ENCODE measurements at places on chromosomes 1 and 21.

GRCh38 chr1:26044971-26045721, 772 bp downstream of the SLC30A2 start:
- peak; percentile 10 for DNase-seq

DNA sequence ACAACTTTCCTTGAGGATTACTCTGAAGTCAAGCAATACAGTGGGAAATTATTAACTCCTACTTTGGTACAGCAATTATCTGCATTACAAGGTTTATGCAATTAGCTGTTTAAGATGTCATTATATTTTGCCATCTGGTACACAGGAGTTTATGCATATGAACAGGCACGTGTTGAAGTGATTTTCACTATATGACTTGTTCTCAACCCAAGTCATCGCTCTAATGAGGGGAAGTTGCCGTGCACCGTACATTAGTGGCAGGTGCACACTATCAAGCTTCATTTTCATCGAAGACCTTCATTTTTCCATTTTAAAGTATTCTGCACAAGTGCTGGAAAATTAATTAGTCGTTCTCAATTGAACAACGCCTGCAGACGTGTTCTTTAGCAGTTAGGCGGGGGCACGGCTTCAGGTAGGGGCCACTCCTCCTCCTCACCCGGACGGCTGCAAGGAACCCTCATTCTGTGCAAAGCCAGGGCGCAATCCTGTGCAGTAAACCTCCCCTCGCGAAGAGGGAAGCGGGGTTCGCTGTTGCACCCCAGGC, 39.8 kb upstream of the NFIA start:
- DNase-seq, result peak; percentile 47

DNA sequence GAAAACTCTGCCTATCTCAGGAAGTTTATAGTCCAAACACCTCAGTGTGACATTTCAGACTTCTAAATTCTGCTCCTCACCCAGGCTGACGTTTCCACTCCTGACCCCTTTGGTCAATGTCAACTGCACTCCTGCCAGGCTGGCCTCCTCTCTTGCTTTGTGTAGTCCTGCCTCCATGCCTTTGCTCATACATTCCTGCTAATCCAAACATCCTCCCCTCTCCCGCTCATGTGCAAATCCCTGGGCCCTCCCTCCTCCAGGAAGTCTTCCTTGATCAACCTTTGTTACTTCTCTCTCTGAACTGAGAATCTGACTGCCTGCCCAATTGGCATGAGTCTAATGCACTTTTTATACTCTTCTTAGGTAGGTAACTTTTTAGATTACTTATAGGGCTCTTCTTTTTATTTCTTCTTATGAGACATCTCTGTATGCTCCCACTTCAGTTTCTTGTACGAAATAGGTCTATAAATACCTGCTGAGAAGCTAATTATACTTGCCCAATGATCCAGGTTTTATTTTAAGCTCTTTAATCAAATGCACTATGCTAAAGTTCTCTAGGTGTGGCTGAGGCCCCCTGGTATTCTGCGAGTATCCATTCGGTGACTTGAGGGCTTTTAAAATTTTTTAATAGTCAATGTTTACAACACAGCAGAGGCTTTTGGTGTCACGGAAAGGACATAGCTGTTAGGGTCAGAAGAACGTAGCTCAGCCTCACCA, 128.1 kb downstream of the PLXNA2 start:
- no peak for DNase-seq

- DNase-seq, result no peak
These were observed 38.8 kb downstream of the NGF start for GRCh38 chr1:115299266-115299665.

DNA sequence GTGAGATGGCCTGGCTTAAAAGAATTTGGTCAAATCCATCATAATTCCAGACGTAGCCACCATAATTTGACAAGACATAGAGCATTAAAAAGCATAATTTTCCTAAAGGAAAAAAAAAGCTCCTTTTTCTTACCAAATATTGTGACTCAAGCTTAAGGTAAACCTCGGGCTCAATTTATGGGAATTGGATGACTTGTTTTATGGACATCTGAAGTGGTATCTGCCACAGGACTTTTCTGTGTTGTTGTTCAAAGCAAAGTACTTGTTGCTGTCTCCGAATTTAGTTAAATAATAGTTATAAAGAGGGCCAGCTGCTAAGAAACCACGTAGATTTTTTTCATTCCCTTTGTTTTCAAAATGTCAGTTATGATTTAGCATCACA, 1.1 kb downstream of the MPZL1 start:
- DNase-seq, result no peak

- no peak for DNase-seq
These were observed 8.6 kb upstream of the IL20 start for GRCh38 chr1:206856674-206857464.

DNA sequence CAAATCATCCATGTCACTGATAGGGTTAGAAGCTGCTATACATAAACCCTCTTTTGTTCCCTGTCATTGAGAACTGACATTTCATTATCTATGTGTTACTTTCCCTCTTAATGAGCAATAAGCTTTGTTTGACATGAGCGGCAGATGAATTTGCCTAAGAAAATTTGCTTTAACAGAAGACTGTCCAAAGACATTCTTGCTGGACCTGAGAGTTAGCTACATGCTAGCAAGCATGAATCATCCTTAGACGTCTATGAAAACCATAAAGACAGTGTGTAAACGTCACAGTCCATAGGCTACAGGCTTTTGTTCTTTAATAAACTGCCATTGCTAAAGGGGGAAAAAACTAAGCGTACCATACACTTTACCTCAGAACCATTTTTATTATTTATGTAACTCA, 73.1 kb downstream of the TNFSF4 start:
- no peak for DNase-seq

- DNase-seq, result no peak
These were observed 32.3 kb downstream of the PTPRC start for GRCh38 chr1:198671136-198671535.

DNA sequence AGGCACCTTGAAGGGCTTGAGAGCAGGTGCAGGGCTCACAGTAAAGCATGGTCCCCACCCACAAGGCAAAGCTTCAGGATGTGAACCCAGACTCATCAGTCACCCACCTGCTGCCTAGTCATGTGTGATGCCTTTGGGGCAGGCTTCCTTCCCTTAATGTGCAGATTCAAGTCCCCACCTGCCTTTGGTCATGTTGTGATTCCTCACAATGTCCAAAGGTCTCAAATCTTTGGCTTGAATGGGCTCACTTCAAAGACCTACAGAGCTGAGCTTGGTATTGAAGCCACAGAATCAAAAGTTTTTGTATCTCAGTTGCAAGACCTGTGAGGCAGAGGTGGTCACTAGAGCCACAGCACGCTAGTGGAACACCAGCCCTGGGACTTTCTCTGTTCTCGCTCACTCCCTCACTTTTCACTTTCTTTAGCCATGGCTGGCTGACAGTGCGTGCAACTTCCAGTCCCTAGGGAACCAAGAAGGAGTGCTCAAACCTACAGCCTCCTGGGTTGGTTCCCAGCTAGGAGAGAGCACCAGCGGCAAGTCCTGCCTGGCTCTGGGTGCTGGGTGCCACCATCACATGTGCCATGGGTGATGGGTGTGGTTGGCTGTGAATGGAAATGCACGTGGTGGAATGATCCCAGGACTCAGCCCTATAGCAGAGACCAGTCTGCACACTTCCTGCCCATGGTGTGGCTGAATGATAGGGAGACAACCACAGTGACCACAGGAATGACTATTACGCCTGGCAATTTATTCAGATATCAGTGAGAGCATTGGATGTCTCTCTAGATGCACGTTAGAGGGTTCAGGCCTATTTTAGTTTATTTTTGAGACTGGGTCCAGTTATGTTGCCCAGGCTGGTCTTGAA, 26.4 kb upstream of the CLIC6 start:
- DNase-seq, result no peak

- no peak for DNase-seq
These were observed 157.2 kb upstream of the KAZN start for GRCh38 chr1:14441302-14441741.

- DNase-seq, result no peak
These were observed 16.0 kb upstream of the S100A10 start for GRCh38 chr1:152009691-152010090.

GRCh38 chr1:51715369-51715768, 98.5 kb downstream of the OSBPL9 start:
- DNase-seq, result no peak

DNA sequence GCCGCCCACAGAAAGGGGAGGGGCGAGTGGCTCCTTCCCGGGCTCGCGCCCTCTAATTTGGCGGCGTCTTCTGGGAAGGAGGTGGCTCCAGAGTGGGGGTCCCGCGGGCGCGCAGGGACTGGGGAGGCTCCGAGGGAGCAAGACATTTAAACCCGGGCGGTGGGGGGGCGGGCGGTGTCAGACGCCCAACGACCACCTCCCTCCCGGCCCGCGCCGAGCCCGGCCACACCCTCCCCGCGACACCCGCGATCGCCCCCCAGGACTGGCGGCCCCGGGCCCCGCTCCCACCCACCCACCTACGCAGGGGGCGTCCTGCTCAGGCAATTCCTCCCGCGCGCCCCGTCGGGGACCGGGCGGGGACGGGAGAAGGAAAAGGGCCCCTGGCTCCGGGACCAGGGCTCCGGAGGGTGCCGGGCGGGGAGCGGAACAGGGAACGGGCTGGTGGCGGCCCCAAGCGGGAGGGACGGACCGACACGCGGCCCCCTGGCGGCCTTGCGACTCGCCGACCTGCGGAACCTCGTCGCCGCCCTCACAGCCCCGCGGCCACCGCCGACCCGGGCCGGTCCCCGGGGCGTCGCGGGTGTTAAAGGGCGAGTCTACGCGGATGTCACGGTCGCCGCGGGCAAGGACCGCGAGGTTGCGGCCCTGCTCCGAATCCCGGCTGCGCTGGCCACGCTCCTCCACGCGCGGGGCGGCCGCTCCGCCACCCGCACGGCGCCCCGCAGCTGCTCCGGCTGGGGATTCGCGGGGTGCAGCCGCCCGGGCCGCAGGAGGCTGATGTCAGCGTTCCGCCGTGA, 94.0 kb upstream of the FMN2 start:
- no peak for DNase-seq

DNA sequence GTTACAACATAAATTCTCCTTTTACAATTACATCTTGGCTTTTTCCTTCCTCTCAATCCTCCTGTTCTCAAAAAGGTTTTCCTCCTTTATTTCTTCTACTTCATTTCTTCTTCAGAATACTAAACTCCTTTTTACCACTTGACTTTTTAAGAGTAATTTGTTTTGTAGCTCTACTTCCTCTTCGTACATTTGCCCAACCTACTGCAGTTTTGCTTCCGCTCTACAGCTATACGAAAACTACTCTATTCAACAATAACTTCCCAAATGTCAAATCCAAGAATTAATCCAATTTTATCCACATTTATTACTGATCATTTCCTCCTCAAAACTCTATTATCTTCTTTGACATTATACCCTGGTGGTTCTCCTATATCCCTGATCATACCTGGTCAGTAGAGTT, 3.4 kb downstream of the GDAP2 start:
- DNase-seq, result no peak

DNA sequence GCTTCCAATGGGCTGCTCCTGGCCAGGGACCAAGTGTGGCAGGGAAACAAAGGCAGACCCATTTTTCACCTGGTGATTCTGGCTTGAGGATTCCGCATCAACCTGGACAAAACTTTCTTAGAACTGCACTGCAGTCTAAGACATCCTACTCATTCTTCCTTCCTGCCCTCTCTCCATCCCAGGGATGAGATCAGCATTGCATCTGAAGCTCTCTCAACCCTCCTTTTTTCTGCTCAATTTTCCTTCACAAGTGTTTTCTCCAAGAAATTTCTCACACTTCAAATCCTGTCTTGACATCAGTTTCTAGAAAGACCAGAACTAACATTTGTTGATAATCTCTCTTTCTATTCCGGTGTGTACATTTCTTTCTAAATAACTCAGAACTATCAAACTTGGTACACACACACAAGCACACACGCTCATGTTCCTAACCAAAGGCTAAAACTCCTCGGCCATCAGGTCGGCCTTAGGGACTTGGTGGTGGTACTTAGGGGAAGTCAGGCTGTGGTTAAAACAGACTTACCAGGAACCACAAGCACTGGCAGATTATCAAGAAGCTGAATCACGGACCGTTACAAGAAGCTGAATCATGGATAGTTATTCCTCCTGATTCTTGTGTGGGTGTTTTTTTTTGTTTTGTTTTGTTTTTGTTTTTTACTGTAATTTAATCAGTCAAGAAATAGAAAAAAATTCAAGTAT, 21.0 kb upstream of the CXADR start:
- DNase-seq, result no peak

DNA sequence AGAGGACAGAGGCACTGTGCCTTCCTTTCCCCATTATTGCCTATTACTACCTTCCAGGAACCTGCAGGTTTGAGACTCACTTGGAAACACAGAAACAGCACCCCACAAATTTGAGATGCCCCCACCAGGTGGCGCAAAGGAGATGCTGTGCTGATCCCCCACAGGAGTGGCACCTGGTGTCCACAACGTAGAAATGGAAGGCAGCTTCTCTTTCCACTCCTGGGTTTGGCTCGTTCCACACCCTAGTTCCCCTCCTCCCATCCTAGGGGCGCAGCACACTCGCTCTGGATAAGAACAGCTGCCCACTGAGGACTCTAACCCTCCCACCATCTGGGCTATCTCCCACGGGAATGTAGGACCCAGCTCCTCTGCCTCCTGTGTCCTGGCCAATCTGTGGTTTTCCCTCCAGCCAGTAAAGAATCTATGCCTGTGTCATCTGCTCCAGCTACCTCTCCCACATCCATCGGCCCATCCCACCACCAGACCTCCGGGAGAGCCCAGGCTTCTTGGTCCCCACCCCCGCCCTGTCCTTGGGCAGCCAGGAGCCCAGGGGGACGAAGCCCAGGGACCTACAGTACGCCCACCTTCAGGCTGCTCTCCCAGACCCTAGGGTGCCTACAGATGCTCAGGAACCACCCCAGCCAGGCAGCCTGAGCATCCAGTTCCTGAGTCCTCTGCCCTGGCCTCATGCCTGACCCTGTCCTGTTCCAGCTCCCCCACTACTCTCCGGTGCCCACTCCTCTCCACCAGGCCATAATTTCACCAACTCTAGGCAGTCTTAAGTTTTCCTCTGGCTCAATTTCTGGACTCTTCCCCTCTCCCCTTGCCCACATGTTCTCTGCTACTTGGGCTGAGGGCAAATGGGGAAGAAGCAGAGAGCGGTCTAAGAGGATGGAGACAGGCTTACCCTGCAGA, 549 bp downstream of the THBS3 start:
- peak; percentile 94 for DNase-seq

GRCh38 chr1:68907491-68907890, 410.6 kb upstream of the DEPDC1 start:
- no peak for DNase-seq

- no peak for DNase-seq
These were observed 352.7 kb upstream of the PLD5 start for GRCh38 chr1:242877229-242877628.
